ENCODE measurements at places on chromosomes 2 and 18.
A peak's percentile ranks its signal among the peaks of the same experiment; 100 is the strongest.

DNA sequence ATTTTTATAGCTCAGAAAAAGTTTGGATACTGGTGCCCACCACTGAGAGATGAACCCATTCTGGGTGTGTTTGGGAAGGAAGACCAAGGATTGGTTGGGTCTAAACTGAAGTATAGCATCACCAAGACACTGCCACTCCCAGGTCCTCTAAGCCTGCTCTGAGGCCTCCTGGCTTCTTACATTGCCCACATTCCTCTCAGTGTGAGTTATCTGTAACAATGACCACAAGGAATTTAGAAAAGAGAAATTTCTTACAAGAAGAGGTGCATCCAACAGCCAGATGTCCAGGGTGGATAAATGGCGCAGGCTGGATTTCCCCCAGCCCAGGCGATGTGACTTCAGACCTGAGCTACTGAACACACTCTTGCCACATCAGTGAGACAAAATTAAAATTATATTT, 1.6 kb upstream of the GPR45 start:
- peak; percentile 94 for DNase-seq

GRCh38 chr2:172038604-172039003, 38.9 kb downstream of the METAP1D start:
- peak; percentile 38 for DNase-seq

DNA sequence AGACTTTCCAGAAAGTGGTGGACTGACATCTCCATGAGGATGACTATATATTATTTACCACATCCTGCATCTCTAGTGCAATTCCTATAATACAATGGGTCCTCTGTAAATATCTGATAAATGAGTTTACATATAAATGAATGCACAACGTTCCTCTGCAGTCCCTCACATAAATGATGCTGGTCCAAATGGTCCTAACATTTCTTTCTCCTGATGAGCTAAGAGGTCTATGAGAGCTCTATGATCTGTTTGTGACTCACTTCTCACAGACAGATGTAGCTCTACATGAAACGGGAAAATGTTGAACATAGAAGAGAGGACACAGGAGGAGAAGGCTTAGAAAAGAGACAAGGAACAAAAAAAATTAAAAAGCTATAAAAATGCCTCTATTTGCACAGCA, 201.2 kb upstream of the PIK3C3 start:
- peak; percentile 24 for DNase-seq

DNA sequence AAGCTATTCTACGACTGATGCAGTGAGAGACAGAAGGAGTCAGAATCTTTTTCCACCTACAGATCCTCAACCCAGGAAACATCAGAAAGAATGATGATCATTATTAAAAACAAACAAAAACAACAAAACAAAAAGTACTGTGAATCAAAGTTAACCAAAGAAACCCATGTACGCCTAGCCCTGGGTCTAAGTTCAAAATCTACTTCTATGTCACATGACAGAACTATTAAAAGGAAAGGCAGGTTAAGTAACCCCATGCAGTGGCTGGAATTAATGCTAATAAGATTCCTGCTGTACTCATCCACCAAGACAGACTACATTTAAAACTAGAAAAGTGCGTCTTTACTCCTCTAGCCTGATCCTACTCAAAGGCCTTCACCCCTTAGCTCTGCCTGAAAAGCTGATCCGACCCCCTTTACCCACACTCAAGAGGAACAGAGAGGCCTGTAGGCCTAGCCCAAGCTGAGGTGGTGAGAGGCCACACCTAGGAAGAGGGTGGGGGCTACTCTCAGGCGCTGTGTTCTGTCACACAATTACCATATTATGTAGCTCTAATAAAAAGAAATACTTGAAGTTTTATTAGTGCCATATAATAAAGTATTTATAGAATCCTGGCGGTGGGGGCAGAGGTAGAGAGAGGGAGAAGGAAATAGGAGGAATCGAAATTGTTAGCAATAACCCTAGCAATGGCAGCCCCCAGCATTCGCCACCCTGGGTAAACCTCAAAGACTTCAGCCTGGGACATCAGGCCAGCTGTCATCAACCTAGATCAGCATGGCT, 37.1 kb downstream of the NHEJ1 start:
- DNase-seq = no peak

- no peak for DNase-seq
These were observed 288.2 kb downstream of the IKZF2 start for GRCh38 chr2:212863185-212863588.

GRCh38 chr2:23200068-23200786, 184.8 kb upstream of the KLHL29 start:
- DNase-seq = no peak

- peak; percentile 91 for DNase-seq
These were observed 127.6 kb upstream of the LYPD1 start for GRCh38 chr2:132797556-132797955.

DNA sequence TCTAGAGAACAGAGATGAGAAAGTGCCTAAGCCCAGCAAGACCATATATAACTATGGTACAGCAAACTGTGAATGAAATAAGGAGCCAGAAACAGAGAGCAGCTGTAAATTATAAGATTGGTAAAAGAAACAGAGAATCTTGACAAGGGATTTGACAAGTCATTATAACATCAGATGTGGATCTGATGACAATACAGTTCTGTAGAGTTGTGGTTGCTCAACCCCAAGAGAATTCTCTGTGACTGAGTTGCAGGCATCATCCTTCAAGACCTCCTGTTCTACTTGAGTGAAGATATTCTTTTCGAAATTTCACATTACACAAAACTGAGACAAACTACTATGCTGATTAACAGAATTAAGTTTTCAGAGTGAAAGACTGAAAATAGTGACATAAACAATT, 343.1 kb upstream of the SLC39A10 start:
- no peak for DNase-seq

DNA sequence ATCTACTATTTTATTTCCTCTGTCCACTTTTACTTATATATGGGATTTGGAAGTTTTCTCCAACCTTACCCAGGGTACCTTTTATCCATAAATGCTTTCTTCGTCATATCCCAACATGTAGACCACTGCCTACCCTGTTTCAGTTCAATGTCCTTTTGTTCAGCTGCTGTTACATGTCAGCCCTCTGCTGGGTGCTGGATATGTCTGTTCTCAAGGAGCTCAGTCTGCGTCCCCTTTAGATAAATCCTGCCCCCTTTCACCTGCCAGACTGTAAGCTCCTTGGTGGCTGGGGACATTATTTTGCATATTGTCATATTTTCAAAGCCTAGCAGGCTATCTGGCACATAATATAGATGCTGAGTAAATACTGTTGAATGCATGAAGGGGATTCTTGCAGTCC, 53.2 kb downstream of the NEMP2 start:
- no peak for DNase-seq

DNA sequence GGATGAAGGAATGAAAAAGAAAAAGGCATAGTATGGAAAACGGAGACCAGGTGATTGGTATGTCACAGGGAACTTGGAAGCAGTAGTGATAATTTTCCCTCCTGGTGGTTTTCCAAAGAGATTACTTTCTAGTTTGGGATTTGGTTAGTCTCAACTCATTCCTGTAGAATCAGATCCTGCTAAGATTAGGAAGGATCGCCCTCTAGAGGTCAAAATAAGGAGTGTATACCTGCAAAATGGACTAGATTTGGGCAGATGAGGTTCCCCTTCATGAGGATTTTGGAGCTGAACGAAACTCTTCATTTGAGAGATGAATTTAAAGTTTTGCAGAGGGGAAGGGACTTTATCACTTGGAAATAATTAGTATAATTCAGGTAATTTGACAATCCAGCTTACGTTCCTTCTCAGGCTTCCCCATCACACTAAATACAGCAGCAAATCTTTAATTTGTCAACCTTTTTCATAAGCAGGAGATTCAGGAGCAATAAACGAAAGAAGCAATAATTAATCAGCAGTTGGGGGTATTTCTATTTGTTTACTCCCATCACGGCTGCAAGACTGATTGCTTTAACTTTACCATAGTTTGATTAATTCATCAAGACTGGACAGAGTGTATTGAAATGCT, 65.2 kb downstream of the CCDC195 start:
- DNase-seq = peak; percentile 56

GRCh38 chr18:48713309-48713708, 174.5 kb downstream of the CTIF start:
- no peak for DNase-seq

DNA sequence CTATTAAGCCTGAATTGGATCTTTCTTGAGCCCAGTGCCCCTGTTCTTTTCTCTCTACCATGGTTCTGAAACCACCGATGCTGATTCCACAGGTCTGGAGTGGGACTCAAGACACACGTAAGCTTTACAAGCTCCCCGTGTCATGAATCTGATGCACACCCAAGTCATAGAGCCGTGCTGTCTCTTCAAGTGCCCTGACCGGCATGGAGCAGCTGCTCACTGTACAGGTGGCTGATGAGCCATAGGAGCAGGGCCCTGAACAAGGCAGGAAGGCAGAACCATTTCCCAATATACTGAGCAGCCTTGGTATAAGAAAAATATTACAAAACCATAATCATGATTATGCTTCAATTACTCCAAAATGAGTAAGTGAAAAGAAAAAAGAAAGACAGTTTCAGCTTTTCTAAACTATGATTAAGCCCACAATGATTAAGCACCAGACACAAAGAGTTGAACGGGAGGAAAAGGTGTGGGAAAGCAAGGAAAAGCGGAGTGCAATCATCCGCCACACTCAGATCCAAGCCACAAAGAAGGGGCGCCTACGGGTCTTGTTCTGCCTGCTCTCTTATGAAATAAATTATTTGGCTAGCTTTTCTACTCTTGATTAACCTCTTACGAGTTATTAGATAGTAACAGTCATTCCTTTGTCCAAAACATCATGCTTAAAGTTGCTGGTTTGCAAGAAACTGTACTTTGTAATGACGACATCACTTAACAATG, 41.7 kb downstream of the NOL10 start:
- DNase-seq = no peak

- no peak for DNase-seq
These were observed 13.1 kb upstream of the SCN1A start for GRCh38 chr2:166140932-166141331.

- DNase-seq = no peak
These were observed 70.8 kb downstream of the DHRS9 start for GRCh38 chr2:169139993-169140767.

DNA sequence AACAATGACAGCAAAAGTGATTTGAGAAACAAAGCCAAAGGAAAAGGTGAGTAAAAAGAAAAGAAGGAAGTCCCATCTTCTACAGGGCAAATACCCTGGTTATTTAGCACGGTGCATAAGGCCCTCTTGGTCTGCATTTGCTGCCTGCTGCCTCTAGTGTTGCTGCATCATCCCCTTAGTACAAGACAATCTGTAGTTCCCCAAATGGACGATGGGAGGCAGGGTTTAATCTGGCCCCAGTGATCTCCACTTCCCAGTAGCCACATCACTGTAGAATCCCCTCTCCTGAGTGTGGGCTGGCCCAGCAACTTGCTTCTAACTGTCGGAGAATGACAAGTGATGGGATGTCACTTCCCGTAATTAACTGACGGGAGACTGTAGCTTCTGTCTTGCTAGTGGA, 85.1 kb downstream of the CTAGE1 start:
- no peak for DNase-seq

DNA sequence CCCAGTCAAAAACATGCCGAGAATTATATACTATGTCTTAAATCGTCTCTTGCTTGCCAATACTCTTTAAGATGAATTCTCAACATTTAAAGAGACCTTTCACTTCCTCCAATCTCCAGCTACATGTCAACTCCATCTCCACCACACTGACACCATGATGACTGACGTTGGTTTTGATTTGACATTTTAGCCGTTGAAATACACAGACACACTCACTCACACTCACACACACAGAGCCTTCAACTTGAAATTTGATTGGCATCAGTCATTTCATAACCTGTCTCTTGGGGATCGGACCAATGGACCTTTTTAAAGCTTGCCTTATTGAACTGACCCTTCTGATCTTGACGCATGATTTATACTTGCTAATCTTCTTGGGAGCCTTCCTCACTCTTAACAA, 230.8 kb upstream of the PIK3C3 start:
- no peak for DNase-seq

DNA sequence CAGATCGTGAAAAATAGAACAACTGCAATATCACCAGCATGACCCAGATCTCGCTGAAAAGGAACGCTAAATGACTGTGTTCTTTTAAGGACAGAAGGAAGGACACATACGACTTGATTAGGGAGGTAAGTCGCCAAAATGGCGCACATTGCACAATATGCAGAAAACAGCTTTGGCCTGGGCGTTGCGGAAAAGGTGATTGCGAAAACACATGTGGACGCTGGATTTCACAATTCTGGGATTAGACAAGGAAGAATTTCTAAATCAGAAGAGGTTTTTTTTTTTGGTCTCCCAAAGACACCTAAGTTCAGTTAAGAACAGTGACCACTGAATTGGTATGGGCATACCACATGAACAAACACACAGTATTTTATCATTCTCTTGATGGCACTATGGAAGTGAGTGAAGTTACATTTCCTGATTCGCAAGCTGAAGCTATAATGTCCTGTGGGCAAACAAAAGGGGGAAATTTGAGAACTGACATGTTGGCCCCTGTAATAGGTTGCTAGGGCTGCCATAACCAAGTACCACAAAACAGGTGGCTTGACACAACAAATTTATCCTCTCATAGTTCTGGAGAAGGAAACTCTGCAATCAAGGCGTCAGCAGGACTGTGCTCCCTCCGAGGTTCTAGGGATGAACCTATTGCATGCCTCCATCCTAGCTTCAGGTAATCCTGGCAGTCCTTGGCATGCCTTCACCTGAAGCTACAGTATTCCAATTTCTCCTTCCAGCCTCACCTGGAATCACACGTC, 25.8 kb upstream of the ERICH2 start:
- no peak for DNase-seq

DNA sequence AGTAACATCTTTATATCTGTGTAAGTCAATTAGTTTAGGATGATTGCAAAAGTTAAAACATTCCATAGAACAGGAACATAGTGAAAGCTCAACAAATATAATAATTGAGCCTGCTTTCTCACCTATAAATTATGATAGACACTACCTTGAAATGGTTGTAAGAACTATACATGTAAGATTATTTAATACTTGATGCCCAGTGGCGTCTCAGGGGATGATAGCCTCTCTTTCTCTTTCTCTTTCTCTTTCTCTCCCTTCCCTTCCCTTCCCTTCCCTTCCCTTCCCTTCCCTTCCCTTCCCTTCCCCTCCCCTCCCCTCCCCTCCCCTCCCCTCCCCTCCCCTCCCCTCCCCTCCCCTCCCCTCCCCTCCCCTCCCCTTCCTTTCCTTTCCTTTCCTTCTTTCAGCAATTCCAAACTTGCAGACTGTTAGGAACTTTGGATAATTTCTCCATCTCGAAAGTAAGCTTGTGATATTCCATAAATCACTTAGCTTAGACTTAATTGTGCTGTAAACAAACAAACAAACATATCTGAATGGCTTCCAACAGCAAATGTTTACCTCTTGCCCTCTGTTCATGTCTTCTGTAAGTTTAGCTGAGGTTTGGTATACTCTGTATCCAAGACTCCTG, 1102.7 kb downstream of the TSN start:
- no peak for DNase-seq

DNA sequence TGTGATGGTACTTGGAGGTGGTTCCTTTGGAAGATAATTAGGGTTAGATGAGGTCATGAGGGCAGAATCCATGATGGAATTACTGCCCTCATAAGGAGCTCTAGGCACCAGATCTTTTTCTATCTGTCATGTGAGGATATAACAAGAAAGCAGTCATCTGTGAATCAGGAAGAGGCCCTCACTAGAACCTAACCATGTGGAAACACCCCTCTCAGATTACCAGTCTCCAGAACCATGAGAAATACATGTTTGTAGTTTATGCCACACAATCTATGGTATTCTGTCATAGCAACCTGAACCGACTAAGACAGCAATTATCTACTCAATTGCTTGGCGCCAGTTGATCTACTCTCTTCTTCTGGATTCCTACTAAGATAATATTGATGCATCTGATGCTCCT, 2.4 kb upstream of the SERPINB10 start:
- no peak for DNase-seq

- no peak for DNase-seq
These were observed 75.2 kb upstream of the OTOS start for GRCh38 chr2:240215676-240216051.

Data from IMR-90 (cell line).